Purkinje cell (primary cell): ENCODE measurements at places on chromosomes 1 and 21. TPM values are rescaled to one million over a fixed set of nuclear protein-coding genes. Genes with fewer than 3 reads are reported as not detected.

Gene CLDN19
- not detected in 2 replicates for polyA plus RNA-seq

Gene SPOCD1
- not detected in 2 replicates for polyA plus RNA-seq

Gene MROH9
- polyA plus RNA-seq: 0.09 TPM in 1 of 2 replicates, not detected in the other

Gene CHRNB2
- polyA plus RNA-seq: 3.7 and 5.9 TPM in 2 replicates

Gene OR6K3
- not detected in 2 replicates for polyA plus RNA-seq

Gene KANK4
- polyA plus RNA-seq: not detected in 2 replicates

Gene SPRR2F
- polyA plus RNA-seq: not detected in 2 replicates

Gene ANGPTL1
- polyA plus RNA-seq: 0.52 TPM in 1 of 2 replicates, not detected in the other

Gene PLEKHG5
- 1.8 and 2.4 TPM in 2 replicates for polyA plus RNA-seq
